Renal pelvis (tissue), 12 donors: ENCODE measurements at places on chromosomes 7 and 10. TPM values are rescaled to one million over a fixed set of nuclear protein-coding genes. Genes with fewer than 3 reads are reported as not detected.

DNA sequence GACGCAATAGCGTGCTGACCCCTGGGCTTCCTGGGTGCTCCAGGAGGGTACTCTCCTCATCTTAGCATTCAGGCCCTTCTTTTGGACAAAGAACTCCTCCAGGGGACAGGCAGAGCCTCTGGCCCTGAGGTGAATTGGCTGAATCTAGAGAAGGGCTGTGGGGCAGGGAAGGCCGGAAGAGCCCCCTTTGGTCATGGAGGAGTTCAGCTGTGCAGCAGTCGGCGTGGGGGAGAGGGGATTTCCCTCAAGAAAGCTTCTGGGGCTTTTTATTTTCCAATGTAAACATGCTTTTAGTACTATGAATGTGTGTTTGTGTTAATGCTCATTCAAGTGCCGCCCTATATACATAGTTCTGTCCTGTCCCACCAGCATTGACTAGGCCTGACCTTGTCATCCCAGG is 38.8 kb downstream of the FIGNL1 start:
- no peak for DNase-seq

GSDME gene
- 12.6 TPM for polyA plus RNA-seq

ADD3 gene
- 320 TPM for polyA plus RNA-seq

- DNase-seq: no peak
These were observed 79.6 kb upstream of the FOXP2 start for GRCh38 chr7:114334989-114335388.
